ENCODE measurements at places on chromosomes 3 and 15.
A peak's percentile ranks its signal among the peaks of the same experiment; 100 is the strongest.

- DNase-seq = no peak
Observed at GRCh38 chr3:171095063-171095462, 68.5 kb upstream of the SLC2A2 start.

- DNase-seq = no peak
Observed at GRCh38 chr3:42730294-42730693, 27.7 kb upstream of the HHATL start.

GRCh38 chr3:139893963-139894642 is 40.9 kb upstream of the CLSTN2 start:
- DNase-seq = no peak

DNA sequence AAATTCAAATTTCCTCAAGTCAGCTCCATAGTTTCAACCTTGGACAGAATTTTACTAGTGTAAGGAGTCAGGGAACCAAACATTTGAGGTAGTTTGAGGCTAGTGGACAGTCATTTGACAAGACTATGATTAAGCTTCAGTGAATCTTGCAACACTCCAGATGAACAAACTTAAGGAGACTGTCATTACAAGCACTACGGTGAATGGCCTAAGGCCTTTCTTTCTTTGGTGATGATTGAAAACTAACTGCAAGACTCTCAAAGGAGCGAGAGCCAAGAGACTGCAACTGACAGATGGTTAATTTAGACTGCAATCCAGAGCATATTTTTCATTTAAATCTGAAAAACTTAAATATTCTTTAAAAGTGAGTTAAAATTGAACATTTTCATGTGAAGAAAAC is 272.3 kb upstream of the NECTIN3 start:
- no peak for DNase-seq

- DNase-seq = no peak
Observed at GRCh38 chr15:79035111-79035601, 55.4 kb downstream of the RASGRF1 start.

DNA sequence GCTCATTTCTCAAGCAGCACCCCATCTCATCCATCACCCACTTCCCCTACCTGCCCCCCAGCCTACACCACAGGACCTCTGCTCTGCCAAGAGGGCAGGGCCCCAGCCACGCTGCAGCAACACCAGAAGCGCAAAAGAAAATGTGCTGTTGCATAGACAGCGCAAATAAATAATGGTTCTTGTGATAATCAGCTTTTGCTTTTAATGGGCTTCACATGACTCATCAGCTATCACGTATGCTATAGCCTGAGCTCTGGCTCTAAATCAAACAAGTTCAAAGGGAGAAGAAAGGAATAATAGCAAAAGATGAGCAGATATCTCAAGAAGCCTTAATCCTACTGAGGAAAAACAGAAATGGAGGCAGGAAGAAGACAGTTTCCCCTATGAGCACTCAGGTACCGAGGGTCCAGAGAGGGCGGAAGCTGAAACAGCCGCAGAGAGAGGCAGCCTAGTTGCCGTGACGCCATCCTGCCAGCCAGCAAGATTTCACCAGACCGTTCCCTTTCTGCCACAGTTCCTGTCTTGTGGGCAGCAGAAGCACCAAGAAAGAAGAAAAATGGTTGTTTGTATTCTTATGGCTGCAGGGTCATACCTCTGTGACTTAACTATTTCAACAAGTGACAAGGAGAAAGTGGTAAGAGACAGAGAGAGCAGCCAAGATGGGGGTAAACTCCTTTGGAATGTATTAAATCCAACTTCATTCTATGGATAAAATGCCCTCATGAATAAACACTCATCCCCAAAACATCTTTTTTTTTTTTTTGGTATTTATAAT is 22.0 kb downstream of the RAB27A start:
- no peak for DNase-seq

- no peak for DNase-seq
Observed at GRCh38 chr3:167996514-167996913, 99.2 kb downstream of the GOLIM4 start.

GRCh38 chr3:77939726-77940125 is 899.8 kb downstream of the ROBO2 start:
- DNase-seq = no peak

DNA sequence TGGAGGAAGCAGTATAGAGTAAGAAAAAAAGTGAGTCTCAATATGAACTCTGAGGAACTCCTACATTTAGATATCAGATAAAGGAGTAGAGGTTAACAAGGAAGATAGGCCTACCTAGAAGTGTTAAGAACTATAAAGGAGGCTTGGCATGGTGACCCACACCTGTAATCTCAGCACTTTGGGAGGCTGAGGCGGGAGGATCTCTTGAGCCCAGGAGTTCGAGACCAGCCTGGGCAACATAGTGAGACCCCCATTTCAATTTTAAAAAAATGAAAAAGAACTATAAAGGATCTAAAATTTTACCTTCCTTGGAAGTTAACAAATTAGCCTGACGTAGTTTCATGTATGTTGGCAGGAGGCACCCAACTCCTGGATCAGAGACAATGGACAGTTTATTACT is 14.5 kb downstream of the IREB2 start:
- DNase-seq = no peak

DNA sequence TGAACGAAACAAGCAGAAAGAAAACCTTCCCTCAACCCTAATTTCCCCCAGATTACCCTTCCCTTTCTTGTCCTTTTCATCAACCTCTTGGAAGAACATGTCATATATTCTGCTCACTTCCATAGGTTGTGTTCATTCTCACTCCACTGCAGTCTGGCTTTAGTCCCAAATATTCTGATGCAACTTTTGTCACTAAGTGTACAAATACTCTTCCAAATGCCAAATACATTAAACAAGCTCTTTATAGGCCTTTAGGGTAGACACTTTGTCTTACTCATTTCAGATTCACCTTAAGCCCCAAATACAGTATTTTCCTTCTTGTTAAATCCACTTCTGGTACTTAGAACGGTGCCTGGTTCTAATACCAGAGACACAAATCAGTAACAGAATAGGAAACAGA is 406.5 kb upstream of the CDIN1 start:
- DNase-seq = no peak

GRCh38 chr3:194884649-194885315 is 199.1 kb downstream of the FAM43A start:
- DNase-seq = no peak

DNA sequence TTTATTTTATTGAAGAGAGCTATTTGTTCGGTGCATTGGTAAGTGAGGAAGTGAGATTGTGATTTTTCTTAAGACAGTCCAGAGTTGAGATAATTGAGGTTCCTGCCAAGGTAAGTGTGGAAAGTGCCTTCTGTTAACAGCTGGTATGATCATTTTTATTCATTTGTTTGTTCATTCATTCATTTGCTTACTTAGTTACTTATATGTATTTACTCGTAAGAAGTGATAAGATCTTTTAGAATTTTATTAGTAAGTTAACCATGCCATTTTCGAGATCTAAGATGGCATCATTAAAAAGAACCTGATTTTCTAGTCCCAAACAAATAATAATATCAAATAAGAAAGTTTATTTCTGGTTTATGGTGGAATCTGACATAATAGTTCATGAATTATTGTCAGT is 150.0 kb downstream of the GHSR start:
- no peak for DNase-seq

DNA sequence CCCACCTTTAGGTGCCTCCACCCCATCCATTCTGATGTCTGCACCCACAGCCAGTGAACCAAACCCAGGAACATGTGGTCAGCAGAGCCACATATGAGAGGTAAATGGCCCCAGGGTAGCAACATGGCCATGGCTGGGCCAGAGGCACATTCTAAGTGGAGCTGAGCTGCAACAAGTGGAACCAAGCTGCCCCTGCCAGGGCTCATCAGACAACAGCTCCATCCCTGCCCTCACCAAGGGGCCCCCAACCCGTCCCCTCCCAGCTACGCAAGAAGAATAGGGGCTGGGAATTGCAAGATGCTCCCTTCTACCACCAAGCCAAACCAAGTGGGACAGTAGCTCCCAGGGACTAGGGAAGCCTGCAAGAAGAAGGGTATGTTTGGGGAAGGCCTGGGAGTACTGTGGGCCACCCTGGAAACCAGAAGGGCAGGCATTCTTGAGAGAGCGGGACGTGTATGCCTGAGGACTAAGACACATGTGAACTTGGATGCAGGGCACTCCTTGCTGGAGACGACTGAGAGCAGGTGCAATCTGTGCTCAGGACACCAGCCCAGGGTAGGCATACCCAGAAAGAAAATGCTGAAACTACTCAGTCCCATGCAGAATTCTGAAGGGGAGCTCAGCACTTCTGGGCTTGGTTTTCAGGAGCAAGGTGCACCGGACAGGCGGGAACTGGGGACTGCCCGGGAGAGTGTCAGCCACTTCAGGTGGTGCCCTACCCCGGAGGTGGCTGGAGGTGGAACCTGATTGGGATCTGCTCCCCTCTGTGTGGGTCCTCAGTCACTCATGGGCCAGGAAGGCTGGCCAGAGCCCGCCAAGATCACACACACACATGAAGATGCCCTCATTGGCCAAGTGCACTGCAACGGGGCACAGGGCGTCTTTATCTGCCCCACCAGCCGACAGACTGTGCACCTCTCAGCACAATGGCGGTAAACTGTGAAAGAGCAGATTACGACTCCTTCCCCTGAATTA is 9.5 kb downstream of the MYL3 start:
- DNase-seq = no peak

DNA sequence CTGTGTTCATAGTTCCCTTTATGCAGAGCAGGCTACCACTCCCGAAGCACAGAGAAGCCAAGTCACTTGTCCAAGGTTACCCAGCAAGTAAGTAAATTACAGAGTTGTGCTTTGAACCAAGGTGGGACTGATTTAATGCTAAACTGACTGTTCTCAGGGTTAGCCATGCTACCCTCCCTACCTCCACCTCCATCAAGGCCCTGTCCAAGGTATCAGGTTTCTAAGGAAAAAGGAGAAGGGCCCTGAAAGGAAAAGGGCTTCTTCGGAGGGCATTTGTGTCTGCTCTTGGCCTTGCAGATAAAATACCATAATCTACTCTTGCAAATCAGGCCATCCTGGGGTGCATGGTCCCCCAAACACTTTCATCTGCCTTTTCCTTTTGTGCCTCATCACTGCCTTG is 288.1 kb upstream of the LRRFIP2 start:
- no peak for DNase-seq

DNA sequence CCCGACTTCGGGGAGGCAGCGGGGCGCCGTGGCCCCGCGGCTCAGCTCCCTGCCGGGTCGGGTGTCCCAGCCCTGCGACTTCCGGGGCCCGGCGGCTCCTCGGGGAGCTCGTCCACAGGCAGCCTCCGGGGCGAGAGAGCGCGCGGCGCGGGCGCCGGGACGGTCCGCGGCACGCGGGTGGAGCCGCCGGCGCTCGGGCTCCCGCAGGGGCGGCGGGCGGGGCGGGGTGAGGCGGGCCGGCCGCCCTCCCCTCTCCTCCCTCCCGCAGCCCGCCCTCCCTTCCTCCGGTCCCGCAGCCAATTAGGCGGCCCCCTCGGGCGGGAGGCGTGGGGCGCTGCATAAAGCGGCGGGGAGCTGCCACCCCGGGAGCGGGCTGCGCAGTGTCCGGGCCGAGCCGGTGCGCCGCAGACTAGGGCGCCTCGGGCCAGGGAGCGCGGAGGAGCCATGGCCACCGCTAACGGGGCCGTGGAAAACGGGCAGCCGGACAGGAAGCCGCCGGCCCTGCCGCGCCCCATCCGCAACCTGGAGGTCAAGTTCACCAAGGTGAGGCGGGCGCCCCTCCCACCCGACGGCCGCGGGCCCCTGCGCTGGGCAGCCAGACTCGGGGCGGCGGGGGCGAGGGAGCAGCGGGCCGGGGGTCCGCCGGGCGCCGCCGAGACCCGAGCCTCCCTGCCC is at the start of gene ALDH1A3:
Gene ALDH1A3 (plus strand): TSS at position 368 of the 675 bp plus-strand sequence. CDS start 77 bp downstream, at position 445.
- no peak for DNase-seq

DNA sequence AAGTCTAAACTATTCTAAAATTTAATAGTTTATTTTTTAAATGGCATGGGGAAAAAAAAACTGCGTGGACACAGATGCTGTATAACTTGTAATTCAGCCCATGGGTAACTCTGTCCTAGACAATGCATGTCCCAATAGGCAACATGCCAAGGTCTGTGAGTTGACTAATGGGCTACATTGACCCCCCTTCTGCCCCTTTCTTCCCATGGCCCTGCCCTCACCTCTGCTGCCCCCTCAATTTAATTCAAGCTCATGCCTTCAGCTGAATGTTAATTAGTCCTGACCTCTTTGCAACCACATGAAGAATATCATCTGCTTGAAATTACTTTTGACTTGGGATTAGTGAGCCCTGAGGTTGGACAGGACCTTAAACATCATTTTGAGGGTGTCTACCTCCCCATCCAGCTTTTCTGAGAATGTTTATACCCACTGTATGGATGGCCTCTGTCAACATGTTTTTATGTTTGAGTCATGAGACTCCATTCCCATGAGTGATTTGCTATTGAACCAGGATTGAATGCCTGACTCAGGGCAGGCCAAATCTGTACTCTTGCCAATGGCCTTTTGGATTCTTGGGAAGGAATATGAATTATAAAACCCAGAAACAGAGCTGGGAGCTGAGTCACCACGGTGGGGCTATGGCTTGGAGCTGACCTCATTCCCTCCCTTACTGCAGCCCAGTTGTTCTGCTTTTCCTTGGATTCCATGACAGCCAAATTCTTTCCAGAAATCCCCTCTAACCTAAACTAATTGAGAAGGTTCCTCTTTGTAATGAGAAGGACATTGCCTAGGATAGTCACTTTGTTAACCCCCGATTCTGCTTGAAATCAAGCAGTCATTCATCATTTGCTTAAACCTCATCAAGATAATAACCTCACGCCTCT is 33.5 kb upstream of the PDE8A start:
- no peak for DNase-seq

DNA sequence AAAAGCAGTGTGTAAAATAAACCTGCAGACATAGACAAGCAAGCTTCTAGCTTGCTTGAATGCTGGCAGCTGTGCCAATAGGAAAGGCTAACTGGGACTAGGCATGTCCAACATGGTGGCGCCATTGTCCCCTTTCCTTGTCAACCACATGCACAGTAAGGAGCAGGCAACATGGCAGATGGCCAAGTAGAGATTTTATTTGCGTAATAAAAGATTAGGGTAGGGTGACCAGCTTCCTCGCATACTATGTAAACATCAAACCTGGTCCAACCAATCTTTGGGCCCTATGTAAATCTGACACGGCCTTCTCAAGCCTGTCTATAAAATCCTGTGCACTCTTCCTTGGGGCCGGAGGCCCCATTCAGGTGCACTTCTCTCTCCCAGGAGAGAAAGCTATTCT is 575.4 kb upstream of the GOLIM4 start:
- DNase-seq = peak; percentile 55

- DNase-seq = no peak
Observed at GRCh38 chr3:43319376-43319775, 33.0 kb downstream of the SNRK start.

DNA sequence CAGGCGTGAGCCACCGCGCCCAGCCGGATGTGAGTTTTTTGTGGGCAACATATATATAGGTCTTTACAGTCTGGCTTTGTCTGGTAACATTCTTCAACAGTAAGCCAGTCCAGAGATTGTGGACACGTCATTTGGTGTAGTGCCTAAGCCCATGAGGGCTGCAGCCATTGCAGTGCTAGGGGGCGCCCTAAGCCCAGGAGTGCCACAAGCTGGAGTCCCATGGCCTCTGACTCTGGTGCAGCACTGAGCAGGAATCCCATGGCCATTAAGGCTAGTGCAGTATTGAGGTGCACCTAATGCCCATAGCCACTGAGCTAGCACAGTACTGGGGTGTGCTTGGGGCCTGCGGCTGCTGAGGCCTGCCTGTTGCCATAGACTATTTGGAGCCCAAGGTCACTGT is 136.4 kb upstream of the NDN start:
- DNase-seq = no peak
